ENCODE measurements at places on chromosomes 7 and 10.
A peak's percentile ranks its signal among the peaks of the same experiment; 100 is the strongest.

- DNase-seq: no peak
Measured at GRCh38 chr10:16519250-16519907, 2.3 kb downstream of the C1QL3 start.

GRCh38 chr7:38751416-38751815 lies 120.2 kb upstream of the AMPH start:
- no peak for DNase-seq

DNA sequence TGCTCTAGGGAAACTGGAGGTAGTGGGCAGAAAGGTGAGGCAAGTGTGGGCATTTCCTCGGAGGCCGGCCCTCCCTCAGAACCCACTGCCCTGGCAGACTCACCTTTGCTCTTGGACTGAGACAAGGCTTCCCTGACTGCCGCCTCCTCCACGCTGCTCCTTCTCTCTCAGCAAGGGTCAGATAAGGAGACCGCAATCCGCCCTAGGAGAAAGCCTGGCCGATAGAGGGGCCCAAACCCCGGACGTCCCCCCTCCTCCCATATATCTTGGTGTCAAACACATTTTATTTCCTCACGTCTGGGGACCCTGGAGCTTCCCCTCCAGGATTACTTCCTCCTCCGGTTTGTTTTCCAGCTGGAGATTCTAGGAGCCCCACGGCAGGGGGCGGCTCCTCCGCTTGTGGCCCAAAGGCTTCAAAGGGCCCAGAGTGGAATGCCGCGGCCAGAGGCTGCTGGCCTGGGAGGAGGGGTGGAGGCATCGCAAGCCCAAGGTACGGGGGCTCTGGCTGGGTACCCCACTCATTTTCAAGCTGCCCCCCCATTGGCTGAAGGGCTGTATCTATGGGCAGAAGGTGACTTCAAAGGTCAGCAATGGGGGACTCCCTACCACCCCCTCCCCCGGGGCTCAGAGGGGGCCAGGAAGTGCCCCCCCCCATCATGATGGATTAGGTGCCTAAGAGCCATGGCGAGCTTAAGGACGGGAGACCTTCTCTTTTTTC lies 31.7 kb upstream of the LBX1 start:
- DNase-seq: no peak

DNA sequence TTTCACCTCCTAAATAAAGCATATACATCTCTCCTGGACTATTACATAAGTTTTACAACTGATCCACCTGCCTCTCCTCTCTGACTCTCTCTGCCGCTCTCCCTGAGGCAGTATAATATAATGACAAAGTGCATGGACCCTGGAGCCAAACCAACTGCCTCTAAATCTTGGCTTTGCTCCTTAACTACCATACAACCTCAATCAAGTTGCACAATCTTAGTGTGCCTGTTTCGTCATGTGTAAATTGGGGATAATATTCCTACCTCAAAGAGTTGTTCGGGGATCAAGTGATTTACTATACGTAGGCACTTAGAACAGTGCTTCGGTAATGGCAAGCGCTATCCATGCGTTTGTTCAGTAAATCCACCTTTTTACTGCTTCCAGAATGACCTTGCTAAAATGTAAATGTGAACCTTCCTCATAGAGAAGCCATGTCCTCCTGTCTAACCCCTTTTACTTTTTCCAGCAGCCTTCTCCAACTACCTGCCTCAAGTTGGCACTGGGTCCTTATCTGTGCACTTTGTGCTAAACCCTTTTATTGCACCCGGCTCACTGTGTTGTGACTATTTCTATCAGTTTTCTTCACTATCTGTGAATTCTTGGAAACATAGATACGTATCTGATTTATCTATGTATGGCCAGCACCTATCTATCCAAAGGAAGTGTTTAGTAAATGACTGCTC lies 30.6 kb upstream of the DLD start:
- no peak for DNase-seq

- DNase-seq: no peak
Measured at GRCh38 chr10:63819753-63820329, 298.6 kb downstream of the REEP3 start.

DNA sequence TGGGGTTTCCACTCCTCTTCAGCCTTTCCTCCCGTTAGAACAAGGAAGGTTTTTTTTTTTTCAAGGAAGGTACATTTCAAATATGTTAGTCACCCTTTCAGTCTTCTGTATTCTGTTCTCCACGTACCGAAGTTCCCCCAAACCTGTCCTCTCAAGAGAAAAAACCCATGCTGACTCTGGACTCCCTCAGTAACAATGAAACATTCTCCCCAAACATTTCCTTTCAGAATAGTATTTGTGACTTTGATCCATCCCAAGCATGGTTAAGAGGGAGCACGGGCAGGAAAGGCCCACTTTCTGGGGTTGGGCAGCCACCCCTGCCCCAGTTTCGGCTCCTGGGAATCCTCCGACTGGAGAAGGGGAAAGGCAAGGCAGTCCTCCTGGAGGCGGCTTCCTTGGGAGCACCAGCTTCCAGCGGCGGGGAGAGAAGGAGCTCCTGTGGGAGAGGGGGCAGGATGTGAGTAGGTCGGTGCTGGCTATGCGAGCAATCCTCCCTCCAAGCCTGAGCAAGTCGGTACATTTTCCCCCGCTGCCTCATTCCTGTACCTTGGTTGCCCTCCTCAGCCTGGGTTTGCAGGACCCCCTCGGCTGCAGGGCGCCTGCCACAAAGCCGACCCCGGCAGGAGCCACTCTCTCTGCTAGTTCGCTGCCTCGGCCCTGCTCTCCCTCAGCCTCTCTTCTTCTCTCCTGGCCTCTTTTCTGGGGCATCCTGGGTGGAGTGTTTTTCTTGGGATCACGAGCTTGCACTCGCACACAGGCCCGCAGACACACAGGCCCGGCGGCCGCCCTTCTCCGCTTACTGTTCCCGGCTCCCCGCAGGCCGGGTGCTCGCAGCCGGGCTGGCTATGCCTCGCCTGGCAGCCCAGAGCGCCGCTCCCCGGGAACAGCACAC lies 2.1 kb upstream of the HOXA1 start:
- no peak for DNase-seq

DNA sequence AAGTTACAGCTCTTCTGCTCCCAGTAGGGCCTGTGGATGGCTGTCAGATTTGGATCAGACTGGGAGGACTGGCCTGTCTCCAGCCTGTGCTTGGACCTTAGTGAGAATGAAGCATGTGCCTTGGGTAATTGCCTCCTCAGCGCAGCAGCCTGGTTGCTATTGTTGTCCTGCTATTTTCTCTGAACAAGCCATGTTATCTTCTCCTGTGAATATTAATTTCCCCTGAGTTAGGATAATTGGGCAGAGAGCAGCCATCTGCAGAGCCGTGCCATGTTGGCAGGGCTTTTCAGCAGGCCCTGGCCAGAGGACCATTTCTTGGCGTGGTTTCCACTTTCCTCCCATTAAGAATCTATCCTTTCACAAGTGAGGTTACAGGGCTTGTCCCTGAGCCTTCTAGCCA lies 497.3 kb downstream of the SORCS3 start:
- no peak for DNase-seq

GRCh38 chr7:3244241-3244814 lies 56.7 kb upstream of the SDK1 start:
- no peak for DNase-seq

DNA sequence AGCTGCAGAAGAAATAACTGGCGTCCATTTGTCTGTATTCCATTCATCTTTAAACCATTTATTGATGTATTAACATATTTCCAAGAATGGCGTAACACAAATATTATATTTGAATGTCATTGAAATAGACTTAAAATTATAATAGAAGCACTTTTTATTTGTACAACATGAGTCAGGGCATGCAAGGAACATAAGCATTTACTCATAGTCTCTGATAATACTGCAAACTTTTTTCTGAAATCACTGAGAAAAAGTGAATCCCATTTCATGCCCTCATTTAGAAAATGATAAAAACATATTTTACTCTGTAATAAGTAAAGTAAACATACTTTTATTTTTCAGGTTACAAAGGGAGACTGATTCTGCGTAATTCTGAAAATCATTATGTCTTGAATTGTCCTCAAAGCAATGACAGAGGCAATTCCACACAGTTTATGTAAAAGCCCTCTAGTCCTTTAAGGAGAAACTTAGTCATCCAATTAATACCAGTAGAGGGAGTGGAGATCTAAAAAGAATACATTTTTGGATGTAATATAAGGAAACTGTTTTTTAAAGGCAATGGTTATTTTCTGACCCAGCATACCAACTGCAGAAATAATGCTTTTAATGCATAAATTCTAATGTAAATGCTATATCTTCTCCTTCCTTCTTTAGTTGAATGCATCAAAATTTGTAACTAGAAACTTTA lies 58.1 kb downstream of the AGMO start:
- DNase-seq: no peak

DNA sequence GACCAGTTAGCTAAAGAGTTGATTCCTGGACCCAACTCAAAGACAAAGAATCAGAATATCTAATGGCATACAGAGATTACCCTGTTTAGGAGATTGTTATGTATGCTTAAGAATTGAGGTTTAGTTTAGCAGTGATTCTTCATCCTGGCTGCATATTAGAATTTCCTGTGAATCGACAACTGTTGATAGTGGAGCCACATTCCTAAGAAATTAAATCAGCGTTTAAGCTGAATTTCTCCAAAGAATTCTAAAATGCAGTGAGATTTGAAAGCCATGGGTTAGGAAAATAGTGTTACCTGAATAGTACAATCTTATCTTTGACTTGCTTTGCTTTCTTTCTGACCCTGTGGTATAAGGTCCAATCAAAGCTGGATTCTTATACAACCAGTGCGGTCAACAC lies 16.4 kb upstream of the FERD3L start:
- DNase-seq: no peak

- DNase-seq: no peak
Measured at GRCh38 chr10:124892905-124893304, 49.0 kb upstream of the ZRANB1 start.

GRCh38 chr10:132669208-132669861 lies 116.6 kb downstream of the NKX6-2 start:
- DNase-seq: no peak

GRCh38 chr10:71770789-71771188 lies 2.5 kb downstream of the VSIR start:
- no peak for DNase-seq

- DNase-seq: no peak
Measured at GRCh38 chr7:91852263-91852741, 28.2 kb downstream of the MTERF1 start.

DNA sequence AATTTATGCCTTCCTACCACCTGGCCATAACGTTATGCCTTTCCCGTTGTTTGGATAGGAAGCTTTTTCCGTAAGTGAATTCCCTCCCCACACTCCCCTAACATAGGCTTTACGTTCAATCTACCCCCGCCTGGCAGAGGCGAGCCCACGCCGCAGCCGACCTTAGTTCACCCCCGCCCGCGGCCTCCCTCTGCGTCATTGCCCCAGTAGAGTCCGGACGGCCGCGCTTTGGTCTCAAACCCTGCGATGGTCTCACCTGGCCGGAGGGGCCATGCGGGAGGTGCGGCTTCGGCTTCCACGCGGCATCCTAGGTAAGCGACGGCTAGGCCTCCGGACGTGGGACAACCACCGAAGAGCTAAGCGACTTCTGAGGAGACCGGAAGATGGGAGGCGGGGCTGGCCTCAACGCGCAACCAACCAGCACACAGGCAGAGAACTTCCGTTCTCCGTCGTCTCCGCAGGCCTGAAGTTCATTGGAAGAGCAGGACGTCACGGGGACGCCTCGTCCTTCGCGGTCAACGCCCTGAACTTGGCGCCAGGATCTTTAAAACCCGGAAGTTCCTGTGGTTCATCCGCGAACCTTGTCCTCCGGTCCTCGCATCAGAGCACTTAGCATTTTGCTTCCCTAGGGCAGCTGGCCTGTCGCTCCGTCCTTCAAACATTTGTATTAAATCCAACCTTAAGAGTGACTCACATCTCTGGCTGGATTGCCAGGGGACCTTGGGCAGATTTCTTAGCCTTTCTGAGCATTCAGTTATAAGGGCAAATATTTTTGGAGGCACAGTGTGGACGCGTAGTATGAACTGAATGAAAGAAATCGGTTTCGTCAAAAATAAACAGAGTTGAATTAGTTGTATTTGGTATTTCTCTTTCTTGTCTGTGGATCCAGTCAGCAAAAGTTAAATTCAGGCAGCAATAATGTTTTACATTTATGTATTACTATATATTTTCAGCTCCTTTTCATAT lies at the start of gene CHCHD2:
Gene CHCHD2 (minus strand): TSS at position 369 of the 966 bp plus-strand sequence. CDS start 63 bp downstream, at position 306.
- peak; percentile 78 for DNase-seq

GRCh38 chr7:84876061-84876821 lies 310.6 kb downstream of the SEMA3D start:
- DNase-seq: no peak

DNA sequence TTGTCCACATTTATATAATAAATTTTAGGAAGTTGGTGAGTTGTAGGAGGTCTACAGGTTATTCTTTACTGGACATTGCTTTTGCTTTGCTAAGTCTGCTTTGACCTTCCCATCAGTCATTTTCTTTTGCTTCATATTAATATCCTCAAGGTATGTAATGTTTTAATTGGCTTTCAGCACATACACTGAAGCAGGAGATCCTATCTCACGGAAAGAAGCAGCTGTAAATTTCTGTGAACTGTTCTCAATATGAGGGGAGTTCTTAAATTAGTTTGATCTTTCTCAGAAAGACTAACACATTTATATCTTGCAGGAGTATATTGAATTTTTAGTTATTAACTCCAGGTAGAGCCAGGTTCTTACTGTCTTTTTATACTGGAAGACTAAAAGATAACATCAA lies 856.5 kb downstream of the GATA3 start:
- no peak for DNase-seq

GRCh38 chr7:48301201-48301600 lies 129.9 kb downstream of the ABCA13 start:
- DNase-seq: no peak

DNA sequence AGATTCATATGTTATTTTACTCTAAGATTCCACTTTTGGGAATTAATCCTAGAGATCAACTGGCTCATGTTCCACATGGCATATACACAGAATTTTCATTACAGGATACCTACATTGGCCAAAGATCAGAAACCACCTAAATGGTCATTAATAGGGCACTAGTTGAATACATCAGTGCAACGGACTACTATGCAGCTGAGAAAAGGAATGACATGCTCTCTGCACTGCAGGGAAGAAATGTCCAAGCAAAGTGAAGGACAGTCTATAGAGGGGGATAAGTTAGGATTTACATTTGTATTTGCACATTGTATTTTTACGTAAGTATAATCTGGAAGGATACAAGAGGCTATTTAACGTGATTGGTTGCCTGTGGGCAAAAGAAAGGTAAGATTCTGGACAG lies 67.7 kb upstream of the PRLHR start:
- no peak for DNase-seq

DNA sequence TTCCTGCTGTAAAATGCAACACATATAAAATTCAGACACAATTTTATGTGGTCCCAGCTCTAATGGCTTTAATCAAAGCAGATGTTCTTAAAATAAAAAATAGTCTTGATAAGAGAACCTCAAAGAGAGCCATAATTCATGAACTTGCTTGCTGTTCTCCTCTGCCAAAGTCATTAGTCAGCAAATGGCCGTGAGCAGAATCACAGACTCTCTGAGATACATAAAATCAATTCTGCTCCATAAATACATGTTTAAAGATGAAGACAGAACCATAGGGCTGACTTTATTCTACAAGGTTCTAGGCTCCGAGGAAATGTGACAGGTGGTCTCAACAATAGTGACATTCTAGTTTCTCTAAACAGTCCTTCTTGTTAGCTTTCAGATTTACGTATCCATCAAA lies 29.8 kb downstream of the HSPA12A start:
- DNase-seq: no peak

- no peak for DNase-seq
Measured at GRCh38 chr7:71243736-71244410, 111.9 kb downstream of the GALNT17 start.

GRCh38 chr7:128383776-128384175 lies 22.3 kb upstream of the PRRT4 start:
- DNase-seq: no peak
